ENCODE measurements at places on chromosomes 16 and 17.
A peak's percentile ranks its signal among the peaks of the same experiment; 100 is the strongest.

DNA sequence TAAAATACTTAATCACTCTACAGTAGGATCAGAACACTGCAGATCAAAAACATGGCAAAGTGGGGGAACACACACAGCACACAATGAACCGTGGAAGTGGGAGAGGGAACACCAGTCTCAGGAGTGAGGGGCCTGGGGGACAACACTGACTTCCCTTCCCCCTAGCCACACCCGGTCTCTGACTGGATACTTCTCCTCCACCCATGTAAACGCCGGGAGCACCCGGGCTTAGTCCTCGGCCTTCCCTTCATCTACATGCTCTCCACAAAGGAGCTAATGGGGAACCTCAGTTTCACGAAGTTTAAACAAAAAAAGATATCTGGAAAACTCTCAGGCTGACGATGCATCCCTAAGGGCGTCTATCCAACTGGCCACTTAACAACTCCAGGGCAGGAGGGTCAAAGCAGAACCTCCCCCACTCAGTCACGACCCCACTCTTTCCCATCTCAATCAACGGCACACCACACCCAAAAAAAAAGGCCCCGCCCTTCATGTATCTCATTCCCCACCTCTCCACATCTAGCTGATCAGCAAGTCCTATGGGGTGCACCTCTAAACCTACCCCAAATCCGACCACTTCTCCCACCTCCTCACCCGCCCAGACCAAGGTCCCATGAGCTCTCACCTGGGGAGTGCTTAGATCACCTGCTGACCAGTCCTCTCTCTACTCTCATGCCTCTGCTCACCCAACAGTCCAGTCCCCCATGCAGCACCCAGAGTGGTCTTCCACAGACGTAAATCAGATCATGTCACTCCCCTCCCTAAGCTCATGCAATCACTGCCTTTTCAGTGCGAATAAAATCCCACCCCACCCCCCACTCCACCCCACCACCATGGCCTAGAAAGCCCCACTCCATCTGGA is 7.4 kb downstream of the ZDHHC7 start:
- no peak for DNase-seq

- DNase-seq: no peak
Measured at GRCh38 chr17:75086496-75087181, 1.1 kb upstream of the SLC16A5 start.

GRCh38 chr17:75440738-75441448 is 15.5 kb upstream of the TMEM94 start:
- no peak for DNase-seq

DNA sequence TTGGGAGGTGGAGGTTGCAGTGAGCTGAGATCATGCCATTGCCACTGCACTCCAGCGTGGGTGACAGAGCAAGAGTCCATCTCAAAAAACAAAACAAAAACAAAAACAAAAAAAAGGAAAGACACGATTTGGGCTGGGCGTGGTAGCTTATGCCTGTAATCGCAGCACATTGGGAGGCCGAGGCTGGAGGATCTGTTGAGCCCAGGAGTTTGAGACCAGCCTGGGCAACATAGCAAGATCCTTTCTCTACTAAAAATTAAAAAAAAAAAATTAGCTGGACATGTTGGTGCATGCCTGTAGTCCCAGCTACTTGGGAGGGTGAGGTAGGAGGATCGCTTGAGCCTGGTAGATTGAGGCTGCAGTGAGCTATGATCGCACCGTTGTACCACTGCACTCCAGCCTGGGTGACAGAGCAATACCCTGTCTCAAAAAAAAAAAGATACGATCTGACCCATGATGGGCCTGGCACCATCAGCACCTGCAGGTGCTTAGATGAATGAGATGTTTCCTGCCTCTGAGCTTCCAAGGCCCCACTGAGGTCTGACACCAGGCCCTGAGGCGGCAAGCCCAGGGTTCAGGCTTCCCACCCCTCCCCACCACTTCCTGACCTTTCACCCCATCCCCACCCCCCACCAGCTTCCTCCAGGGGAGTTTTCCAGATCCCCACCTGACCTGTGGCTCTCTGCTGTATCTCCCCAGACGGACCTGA is 21.7 kb downstream of the ATP2A1 start:
- no peak for DNase-seq

- no peak for DNase-seq
Measured at GRCh38 chr17:1039123-1039507, 42.2 kb downstream of the TIMM22 start.

GRCh38 chr17:45052052-45052772 is 780 bp upstream of the DCAKD start:
- peak; percentile 35 for DNase-seq

GRCh38 chr17:3935140-3935542 is 18.9 kb upstream of the P2RX1 start:
- no peak for DNase-seq

DNA sequence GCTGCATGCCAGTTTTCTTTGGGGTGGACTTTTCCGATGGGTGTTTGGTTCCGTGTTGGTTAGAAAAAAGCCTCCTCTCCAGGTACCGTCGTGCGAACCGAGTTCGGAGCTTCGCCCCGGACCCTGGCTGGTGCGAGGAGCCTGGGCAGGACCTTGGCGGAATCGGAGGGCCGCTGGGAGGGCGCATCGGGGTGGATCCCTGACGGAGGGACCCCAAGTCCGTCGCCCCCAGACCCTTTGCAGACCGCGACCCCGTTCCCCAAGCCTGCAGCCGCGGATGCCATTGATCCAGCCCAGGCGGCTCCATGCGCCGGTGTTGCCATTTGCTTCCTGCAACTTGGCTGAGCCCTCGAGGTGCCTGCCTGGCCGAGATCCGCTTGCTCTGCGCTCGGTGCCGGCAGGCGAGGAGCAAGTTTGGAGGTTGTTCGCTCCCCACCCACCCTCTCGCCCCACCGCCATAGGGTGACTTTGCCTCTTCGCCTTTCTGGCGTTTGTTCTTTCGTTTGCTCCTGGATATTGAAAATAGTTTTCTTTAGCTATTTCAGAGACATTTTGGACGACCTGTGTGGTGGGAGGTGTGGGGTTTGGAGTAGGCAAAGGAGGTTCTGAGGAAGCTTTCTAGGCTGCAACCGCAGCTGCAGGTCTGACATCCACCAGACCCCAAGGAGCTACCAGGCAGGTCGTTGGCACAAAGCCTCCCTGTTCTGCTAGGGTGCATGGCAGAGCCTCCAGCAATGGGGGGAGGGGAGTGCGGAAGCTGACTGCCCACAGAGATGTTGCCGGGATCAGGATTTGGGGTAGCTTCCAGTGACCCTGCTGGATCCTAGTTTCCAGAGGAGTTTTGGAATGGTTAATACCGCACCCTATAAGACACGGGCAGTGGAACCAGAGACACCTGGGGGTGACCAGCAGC is 58.2 kb downstream of the RAP1GAP2 start:
- peak; percentile 33 for DNase-seq
